HFFc6 (cell line): ENCODE measurements at places on chromosomes 1 and 21.

DNA sequence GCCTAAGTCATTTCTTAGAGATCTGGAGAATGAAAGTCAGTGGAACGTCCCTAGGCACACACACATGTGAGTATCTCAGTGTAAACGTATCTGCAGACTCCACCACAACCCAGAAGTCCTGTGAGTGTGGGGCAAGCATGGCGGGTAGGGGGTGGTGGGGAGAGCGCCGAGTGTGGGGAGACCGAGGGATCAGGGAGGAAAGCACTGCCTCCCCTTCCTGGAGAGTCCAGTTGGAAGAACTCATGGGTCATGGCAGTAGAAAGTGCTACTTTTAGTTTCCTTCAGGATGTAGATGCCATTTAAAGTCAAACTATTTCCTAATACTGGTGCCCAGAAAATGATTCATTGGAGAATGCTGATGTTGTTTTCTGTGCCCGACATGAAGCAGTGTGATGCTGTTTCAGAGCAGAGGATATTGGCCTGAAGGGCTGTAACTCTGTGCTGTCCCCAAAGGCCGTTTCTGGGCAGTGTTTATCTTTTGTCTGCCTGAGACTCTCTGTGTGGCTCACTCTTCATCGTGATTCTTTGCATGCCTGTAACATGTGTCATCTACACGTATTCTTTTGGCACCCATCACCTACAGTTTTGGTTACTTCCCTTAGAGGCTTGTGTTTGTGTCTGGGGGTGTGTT, 45.7 kb upstream of the TSPAN2 start:
- peak; percentile 95 for DNase-seq

DNA sequence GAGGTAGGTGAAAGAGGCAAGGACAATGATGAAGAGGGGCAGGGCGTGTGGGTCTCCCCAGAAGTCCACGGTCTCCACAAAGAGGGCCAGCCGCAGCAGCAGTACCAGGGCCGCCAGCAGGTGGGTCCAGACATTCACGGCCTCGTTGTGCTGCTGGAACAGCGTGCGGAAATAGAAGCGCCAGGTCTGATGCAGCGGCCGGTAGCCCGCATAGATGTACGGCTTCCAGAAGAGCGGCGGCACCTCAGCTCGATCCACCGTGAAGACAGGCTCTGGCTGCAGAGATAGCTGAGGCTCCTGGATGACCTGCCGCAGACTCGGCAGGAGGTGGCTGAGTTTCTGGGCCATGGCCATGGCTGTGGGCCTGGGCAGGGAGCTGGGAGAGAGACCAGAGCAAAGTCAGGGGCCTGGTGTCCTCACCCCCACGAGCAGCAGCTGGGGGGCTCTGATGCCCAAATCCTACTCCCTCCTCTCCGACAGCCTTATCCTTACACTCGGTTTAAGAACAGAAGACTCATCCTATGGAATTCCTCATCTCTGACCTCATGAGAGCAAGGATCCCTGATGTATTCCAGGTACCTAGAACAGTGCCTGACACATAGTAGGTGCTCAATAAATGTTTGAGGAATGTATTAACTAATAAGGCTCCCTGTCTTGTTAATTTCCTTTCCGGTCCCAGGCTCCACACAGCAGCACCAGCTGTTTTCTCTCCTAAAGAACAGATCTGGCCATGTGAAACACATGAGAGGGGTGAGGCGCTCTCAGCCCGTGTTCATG, 4.4 kb upstream of the AUNIP start:
- DNase-seq = no peak

GRCh38 chr1:67666636-67667035, 18.4 kb upstream of the GADD45A start:
- DNase-seq = no peak

DNA sequence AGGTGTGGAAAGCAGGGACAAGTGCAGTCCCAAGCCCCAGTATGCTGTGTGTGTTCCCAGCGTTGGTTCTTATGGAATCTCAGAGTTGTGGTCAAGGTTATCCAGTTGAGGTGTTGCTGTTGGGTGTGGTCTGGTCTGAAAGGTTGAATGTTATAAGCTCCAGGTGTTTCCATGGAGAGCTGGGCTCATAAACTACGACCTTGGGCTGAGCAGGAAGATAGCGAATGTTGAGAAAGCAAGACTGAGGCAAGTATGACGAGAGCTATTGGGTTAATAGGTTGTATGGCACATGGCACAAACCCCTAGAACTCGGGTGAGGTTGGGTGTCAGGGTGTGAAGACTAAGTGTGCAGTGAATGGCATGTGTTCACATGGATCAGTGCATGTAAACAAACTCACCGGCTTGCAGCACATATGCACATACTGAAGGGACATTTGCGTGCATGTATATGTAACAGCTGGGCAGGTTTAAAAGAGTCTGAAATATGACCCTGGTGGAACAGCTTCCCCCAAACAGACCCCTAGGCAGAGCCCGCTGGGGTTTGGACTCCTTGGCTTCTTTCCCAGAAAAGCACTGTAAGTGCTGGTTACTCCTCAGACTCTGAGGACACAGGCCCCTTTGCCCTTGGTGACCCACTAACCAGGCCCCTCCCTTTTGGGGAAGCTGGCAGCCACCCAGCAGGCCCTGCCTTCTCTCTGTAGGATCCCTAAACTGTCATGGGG, 117.5 kb downstream of the NAV1 start:
- no peak for DNase-seq

DNA sequence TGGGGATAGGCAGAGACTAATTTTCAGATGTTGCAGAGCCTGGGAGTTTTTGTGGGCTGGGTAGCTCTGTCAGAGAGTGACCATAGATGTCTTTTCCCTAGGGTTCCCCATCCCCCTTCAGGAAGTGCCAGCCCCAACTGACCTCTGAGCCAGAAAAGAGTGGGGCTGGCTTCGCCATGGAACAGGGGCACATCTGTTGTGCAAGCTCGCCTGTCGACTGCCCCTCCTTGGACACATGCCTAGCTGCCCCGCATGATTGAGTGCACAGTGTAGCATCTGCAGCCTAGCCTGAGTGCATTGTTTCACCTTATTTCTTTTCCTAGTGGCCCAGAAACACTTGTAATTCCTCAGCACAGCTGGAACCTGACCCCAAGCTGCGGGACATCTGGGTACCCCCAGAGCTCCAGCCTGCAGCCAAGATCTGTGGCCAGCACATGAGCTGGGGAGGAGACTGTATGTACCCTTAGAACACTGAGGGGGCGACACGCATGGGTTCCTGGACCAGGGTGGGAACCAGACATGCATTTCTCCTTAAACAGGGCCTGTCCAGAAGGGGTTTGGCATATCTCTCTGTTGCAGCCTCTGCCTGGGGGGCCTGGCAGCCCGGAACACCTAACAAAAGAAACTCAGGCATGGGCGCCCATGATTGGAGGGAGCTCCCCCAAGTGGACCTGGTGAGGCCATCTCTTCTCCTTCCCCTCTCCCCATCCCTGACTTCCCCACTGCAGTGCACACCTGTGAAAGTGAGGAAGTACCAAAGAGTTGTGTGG, 55.2 kb downstream of the SYT14 start:
- DNase-seq = no peak

DNA sequence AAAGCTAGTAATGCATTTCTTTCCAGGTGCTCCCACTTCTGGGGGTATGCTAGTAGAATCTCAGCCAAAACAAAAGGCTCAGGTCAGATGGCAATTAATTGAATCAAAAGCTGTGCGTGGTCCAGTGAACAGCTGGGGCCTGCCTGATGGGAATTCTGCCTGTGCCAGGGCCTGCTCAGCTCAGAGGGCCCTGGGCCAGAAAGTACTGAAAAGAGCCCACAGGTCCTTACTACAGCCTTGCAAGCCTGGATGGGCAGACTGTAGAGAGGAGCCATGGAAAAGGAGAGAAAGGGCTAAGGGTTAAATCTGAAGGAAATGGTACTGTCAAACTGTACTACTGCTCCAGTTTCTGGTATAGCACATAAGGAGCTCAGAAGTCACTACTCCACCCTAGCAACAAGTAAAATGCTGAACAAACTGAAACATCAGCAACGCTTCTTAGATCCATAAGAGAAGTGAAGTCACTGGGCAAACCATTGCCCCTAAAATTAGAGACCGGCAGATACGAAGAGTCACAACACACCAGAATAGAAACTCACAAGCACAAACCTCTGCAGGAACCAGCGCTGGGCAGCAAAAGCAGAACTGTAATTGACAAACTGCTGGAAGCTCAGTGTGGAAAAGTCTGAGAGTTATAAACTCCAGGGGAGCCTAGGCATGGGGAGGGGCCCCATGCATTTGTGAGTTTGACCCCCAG, 121.1 kb upstream of the SYT6 start:
- DNase-seq = no peak

DNA sequence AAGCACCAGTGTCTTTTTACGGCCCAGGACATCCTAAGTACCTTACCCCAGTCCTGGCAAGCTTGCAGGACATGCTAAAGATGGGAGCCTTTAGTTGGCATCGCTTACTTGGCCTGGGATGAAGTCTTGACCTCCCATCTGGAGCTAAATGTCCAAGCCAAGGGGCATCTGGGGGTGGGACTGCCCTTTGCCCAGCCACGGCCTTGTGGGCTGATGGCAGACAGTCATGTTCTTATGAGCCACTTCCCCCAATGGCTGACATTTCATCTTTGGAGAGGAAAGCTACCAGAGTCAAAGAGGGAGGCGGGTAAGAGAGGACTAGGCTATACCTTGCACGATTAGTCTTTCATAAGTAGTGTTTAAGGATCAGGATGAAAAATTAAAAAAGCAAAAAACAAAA, 32.2 kb downstream of the OPTC start:
- no peak for DNase-seq

- no peak for DNase-seq
These were observed 2.9 kb downstream of the ZBTB40 start for GRCh38 chr1:22454476-22455056.

DNA sequence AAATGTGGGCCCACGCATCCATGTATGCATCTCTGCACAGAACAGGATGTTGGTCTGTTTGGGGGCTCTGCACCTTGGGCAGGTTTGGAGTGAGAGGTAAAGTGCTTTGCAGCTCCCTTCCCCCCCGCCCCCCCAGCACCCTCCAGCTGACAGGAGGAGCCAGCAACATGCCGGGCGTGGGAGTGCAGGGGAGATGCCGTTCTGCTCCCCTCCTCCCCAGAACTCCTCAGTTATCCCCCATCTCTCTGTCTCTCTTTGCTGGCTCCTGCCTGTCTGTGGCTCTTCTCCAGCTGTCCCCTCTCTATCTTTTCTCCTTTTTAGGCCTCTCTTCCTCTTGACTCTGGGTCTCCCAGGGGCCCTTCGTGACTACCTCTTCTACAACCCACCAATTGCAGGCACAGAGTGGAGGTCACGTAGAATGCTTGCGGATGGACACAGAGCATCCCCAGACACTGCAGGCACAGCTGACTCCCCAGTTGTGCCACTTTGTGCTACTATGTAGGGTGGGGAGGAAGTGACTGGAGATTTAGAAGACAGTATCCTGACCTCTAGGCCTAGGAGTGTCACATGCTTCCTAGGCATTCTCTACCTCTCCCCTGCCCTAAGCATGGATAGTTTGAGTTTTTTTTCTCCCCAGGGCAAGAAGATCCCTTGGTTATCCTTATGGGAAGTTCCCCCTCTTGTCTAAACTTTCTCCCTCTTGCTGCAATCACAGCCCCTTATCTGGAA, 1.7 kb upstream of the RORC start:
- no peak for DNase-seq

- peak; percentile 17 for DNase-seq
These were observed 8.7 kb downstream of the PLEKHA6 start for GRCh38 chr1:204350857-204351573.

DNA sequence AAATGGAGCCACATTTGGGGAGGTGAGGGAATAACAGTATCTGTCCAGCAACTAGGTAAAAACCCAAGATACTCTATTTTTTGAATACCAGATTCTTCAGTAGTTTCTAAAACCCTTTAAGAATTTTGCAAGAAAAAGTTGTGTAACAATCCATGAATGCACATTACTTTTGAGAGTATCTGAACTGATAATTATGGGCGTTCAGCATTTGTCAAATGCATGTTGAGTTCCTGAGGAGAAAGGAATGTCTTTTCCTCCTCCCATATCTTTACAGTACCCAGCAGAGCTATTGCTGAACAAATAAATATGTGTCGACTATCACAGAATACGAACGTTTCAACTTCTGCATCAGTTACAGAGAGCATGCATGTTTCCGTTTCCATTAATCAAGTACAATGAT, 104.5 kb downstream of the PCNX2 start:
- DNase-seq = no peak

- DNase-seq = no peak
These were observed 57.8 kb downstream of the RUNX3 start for GRCh38 chr1:24872061-24872850.

DNA sequence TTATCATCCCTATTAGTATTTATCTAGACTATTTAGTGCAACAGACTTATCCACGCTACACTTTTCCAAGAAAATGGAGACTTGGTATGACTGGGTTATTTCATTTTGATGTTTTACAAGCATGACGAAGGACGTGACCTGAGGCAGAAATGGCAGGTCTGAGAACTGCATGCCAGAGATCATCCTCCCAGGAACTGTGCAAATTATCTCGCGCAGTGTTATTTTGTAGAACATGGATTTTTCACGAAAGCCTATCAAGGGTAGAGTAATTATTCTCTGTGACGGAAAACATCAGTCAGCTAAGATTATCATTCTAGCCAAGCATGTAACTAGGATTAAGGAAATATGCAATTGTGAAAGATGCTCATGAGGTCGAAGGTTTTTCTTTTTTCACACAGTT, 361.5 kb upstream of the AJAP1 start:
- no peak for DNase-seq

- no peak for DNase-seq
These were observed 355.0 kb upstream of the ESRRG start for GRCh38 chr1:217078078-217078690.

DNA sequence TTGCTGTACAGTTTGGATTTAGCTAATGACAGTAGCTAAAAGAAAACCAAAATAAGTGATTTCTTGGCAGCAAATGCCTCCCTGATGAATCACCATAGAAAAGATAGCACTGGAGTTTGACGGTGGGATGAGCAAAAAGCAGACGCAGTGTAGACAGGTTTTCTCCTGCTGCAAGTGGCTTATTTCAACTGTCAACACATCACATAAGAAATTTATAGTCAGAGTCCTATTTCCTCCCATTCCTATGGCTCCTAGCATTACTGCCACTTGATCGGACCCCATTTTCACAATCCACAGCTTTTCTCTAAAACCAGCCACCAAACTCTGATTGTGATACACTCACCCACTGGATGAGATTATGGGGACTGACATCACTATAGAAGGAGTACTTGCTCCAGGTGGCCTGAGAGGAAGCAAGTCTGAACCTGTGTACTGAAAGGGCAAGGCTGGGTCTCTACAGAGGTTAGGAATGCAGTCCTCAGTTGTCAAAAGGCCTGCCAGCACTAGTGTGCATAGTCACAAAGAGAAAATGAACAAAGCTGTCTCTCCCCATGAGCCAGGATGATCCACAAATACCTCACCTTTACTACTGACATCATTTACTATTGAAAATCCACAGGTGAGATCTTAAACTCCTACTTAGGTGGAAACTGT, 359.8 kb downstream of the LTN1 start:
- DNase-seq = peak; percentile 69

GRCh38 chr1:150385537-150386445, 21.8 kb downstream of the RPRD2 start:
- DNase-seq = no peak

GRCh38 chr1:209403921-209404320, 179.6 kb upstream of the CAMK1G start:
- no peak for DNase-seq

GRCh38 chr1:34657266-34657665, 97.6 kb upstream of the GJB5 start:
- no peak for DNase-seq

GRCh38 chr1:217091561-217091960, 368.3 kb upstream of the ESRRG start:
- DNase-seq = no peak
